ENCODE measurements at places on chromosomes 3 and 15. TPM values are rescaled to one million over a fixed set of nuclear protein-coding genes. Genes with fewer than 3 reads are reported as not detected.

Gene CD276
- total RNA-seq: 121 TPM

Gene AMIGO3
- 0.24 TPM for total RNA-seq

Gene AQP9
- total RNA-seq: not detected

Gene GOLGA8Q
- 0.24 TPM for total RNA-seq

Gene ACAP2
- total RNA-seq: 24.8 TPM

Gene SENP7
- total RNA-seq: 7.5 TPM

Gene KLHL40
- not detected for total RNA-seq

Gene CFAP20DC
- 2.8 TPM for total RNA-seq

Gene POPDC2
- 0.13 TPM for total RNA-seq

Gene GOLGA8G
- total RNA-seq: not detected

Gene FBXO40
- total RNA-seq: not detected

Gene STRA6
- 13.1 TPM for total RNA-seq

Gene ADGRG7
- not detected for total RNA-seq

Gene HDGFL3
- total RNA-seq: 24.4 TPM

Gene ASB14
- not detected for total RNA-seq

Gene SPESP1
- 4.4 TPM for total RNA-seq

Gene IQCH
- total RNA-seq: 1.8 TPM

Gene SPSB4
- total RNA-seq: not detected

Gene GOLGA6L10
- not detected for total RNA-seq

Gene IL17RD
- 2.3 TPM for total RNA-seq

Gene CSTA
- total RNA-seq: 0.88 TPM

Gene NR1I2
- not detected for total RNA-seq

Gene GOLGA6L2
- total RNA-seq: not detected

Gene DUOX1
- not detected for total RNA-seq

Gene THBS1
- 241 TPM for total RNA-seq

Gene MAP1A
- total RNA-seq: 29.1 TPM

Gene NPAP1
- total RNA-seq: not detected

Gene TMCO5A
- total RNA-seq: not detected

Gene ELL3
- total RNA-seq: 3.7 TPM

Gene DTWD1
- 56.0 TPM for total RNA-seq

Gene CADPS
- 1.9 TPM for total RNA-seq

Gene APOD
- 7.9 TPM for total RNA-seq

Gene SAMMSON
- not detected for total RNA-seq

Gene COPS2
- total RNA-seq: 39.6 TPM

Gene HTR3E
- not detected for total RNA-seq

Gene CAMP
- total RNA-seq: not detected

Data from epithelial cell of alveolus of lung (primary cell).